Cerebellar nuclear complex (tissue), 1 donor: ENCODE measurements at places on chromosomes 3 and 15.

GRCh38 chr15:65612616-65612946 is 1.6 kb upstream of the INTS14 start:
- DNase-seq = no peak

DNA sequence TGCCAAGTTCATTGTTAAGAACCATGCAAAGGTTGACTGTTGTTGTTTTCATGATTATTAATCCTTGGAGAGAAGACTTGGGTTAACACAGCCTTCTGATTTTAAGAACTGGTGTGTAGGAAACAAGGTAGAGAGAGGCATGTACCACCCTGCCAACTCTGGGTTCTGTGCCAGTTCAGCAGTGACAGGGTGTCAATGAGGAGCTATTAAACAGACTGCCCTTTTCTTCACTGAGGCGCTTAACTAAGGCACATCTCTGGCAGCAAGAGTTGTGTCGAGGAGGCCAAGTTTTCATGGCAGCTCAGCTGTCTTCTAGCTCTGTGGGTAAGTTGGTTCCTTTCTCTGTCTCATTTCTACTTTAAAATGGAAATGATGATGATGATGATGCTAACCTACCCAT is 117.6 kb downstream of the FEZF2 start:
- DNase-seq = no peak

- DNase-seq = no peak
Observed at GRCh38 chr15:71088155-71088554, 27.1 kb upstream of the THSD4 start.

GRCh38 chr15:52379395-52380106 is 83.9 kb upstream of the MYO5C start:
- peak; percentile 44 for DNase-seq

- no peak for DNase-seq
Observed at GRCh38 chr15:57118013-57118799, 199.8 kb downstream of the TCF12 start.

DNA sequence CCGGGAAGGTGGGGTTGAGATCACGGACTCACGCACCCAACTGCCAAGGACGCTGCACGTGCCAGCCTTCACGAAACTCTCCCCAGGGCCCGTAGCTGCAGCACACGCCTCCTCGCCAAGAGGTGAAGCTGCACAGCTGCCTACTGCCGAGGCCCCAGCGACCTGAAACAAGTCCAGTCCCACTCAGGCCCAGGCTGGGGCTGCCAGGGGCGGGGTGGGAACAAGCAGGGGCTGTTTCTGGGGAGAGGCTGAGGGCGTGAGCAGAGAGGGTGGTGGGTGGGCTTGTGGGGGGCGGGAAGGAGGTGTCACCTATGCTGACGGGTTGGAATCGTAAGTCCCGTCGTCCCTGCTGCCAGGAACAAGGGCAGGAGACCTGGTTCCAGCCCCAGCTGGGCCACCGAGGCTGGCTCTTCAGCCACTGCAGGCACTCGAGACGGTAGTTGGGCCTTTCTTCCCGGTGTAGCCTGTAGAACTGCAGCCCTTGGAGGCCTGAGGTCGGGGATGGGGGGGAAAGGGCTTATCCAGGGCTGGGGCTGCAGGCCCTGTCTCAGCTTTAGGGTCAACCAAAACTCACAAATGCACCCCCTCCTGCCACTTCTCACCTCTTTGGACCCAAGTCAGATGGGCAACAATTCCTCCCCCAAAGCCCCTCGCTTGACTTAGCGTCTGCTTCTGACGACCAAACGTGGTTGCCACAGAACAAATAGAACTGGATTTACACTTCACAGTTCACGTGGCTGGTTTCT is 44.4 kb downstream of the MUC20 start:
- DNase-seq = no peak

- no peak for DNase-seq
Observed at GRCh38 chr3:34301313-34301712, 502.9 kb downstream of the PDCD6IP start.

GRCh38 chr3:30667280-30667651 is 60.9 kb downstream of the TGFBR2 start:
- DNase-seq = no peak

DNA sequence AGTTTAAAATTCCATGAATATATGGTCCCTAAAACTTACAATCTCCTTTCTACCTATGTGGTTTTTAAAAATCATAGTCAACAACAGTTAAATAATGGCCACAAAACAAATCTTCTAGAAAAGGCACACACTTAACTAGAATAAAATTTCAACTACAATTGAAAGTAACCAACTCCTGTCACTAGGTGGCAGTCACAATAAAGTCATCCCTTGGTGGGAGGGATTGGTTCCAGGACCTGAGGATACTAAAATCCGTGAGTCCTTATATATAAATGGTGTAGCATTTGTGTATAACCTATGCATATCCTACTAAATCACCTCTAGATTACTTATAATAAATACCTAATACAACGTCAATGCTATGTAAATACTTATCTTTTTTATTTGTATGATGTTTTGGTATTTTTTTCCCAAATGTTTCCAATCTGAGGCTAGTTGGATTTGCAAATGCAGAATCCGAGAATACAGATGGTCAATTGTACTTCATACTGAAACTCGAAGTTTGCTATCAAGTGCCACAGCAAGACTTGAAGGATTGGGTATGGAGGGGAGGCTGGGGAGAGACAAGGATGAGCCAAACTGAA is 172.6 kb downstream of the FMN1 start:
- DNase-seq = no peak

DNA sequence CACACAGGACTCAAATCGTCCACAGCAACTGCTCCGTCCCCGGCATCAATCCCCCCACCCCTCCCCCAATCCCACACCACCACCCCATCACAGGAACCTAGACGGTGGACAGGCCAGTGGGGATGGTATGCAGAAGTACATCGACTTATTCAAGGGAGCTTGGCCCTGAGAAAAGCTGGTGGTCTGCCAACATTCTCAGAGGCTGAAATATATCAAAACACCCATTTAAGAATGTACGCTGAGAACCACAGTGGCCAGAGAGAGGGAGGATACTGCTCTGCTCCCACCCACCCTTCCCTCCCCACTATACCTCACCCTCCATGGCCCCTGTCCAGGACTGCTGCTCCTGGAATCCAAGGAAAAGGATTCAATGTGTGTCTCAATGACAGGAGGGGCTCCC is 12.4 kb upstream of the USP3 start:
- no peak for DNase-seq

- no peak for DNase-seq
Observed at GRCh38 chr15:73767806-73768501, 14.8 kb upstream of the INSYN1 start.

DNA sequence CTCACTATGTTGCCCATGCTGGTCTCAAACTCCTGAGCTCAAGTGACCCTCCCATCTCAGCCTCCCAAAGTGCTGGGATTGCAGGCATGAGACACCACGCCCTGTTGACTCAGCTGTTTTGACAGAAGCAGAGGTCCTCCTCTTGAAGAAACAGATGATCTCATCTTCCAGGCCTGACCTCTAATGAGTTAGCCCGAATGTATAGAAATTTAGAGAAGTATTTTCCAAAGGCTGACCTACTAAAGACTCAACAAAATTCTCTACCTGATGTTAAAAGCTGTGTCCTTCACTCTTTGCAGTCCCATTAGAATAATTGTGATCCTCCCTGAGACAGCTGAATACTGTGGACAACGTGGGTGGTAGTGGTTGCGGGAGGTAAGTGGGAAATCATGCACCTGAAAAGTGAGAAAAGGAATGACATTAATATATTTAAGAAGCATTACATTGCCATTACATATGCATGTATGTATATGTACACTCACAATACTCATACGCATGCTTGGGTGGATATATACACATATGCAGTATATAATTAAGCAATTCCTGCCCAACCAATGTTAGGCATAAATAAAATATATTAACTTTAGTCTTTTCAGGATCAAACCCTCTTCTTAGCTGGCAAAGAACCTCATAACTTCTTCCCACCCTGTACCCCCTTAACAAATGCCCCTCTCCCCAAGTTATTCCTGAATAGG is 204.6 kb upstream of the NR2F2 start:
- DNase-seq = no peak

DNA sequence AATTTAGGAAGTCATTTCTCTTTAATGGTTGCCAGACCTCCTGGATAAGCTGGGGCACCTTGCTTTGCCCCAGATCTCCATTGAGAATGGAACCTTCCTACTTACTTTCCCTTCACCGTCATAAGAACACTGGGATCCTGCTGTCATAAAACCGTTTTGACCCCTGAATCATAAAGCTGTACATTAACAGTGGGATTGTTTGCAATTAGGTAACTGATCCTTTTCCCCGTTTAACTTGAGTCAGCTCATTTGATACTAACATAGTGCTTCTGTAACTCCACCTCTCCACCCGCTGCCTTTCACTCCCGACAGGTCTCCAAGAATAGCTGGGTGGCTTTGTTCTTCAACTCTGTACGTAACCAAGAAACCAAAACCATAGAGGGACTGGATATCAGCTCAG is 308.2 kb upstream of the WNT5A start:
- no peak for DNase-seq

DNA sequence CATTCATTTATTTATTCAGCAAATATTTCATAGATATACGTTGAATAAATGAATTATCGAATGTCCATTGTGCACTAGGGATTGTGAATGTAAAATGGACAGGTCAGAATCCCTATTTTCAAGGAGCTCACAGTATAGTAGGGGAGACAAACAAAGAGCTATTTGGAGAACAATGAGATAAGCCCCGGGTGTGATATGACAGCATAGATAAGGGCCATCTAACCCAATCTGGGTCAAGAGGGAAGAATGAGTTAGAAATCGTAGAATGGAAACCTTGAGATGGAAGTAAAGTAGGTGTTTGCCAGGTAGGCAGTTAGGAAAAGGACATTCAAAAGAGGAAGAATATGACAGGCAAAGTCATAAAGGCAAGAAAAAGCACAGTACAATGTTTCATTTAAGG is 132.2 kb upstream of the GOLGA6L4 start:
- no peak for DNase-seq

GRCh38 chr3:46130631-46131310 is 77.3 kb downstream of the CCR1 start:
- no peak for DNase-seq

GRCh38 chr3:3606321-3606720 is 192.9 kb upstream of the LRRN1 start:
- DNase-seq = no peak

GRCh38 chr15:36545467-36545992 is 33.9 kb upstream of the CDIN1 start:
- DNase-seq = no peak

- DNase-seq = no peak
Observed at GRCh38 chr3:110933821-110934426, 137.7 kb upstream of the NECTIN3 start.
